Stimulated activated CD8-positive, alpha-beta memory T cell treated with anti-CD3 and anti-CD28 coated beads, Interleukin-4, amount 100 ng/mL, for 1 hour (primary cell): ENCODE measurements at places on chromosomes 4 and X.

- DNase-seq: no peak
Measured at GRCh38 chrX:151505796-151506195, 57.7 kb upstream of the PASD1 start.

- no peak for DNase-seq
Measured at GRCh38 chr4:40173470-40173875, 23.4 kb upstream of the RHOH start.

DNA sequence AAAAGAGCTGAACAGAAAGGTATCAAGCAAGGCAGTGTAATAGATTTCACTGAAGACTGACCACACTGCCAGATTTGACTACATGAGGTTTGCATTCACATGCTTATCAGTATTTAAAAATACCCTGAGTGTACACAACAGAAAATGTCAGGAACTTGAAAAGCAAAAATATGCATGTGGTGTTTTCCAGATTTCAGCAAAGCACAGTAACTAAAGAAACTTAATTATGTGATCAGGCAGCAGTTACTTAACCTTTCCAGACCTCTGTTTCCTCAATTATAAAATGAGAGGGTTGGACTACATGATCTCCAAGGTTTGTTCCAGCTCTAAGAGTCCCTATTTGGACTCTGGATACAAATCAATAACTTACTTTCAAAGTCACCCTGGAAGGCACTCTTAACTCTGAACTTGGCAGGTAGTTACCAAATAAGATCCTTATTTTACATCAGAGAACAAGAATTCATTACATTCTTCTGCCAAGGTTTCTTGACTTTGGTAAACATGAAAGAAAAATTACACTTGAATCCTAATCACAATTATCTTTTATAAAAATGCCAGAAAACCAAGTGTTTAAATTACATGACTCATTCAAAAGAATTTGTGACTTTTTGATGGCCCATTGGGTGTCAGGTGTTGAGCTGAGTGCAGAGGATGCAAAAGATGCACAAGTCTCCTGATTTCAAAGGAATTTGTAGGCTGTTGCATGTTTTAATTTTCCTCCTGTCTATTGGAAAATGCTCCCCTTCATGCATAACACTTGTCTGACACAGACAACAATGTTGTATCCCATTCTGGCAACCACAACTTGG, 241.6 kb downstream of the MGST2 start:
- DNase-seq: no peak

DNA sequence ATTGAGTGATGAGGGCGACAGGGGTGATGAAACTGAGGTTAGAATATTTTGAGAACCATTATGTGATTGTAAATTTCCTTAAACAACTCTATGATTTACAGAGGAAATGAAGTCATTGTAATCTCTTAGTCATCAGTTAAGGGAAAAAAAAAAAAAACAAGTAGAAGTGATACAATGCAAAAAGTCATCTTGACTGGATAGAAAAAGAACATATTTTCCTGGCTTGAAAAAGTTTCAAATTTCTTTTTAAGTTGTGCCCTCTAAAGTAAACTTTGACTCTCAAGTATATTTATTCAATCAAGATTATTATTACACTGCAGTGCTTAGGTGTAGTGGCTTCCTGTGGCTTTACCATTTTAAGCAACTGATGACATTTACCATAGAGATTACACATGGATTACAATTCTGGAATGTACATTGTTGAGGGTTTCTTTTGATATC, 40.6 kb downstream of the GABRB1 start:
- no peak for DNase-seq

- DNase-seq: no peak
Measured at GRCh38 chr4:54971474-54971950, 153.9 kb downstream of the KDR start.

GRCh38 chrX:19627533-19627932, 112.2 kb upstream of the MAP3K15 start:
- no peak for DNase-seq

GRCh38 chr4:138241281-138242075, 671 bp downstream of the SLC7A11 start:
- DNase-seq: no peak
